ENCODE measurements at places on chromosomes 1 and 21. TPM values are rescaled to one million over a fixed set of nuclear protein-coding genes. Genes with fewer than 3 reads are reported as not detected.

The LCK gene
- total RNA-seq: not detected

The SELP gene
- total RNA-seq: not detected

The LCE3D gene
- total RNA-seq: 0.38 TPM

The ZSWIM5 gene
- under 0.01 TPM for total RNA-seq

The BSND gene
- total RNA-seq: not detected

The TNFRSF4 gene
- not detected for total RNA-seq

The CD101 gene
- total RNA-seq: 0.53 TPM

The RGS16 gene
- 3.7 TPM for total RNA-seq

The C4BPA gene
- not detected for total RNA-seq

The IL20 gene
- not detected for total RNA-seq

The RUNX3 gene
- 0.26 TPM for total RNA-seq

The ZP4 gene
- not detected for total RNA-seq

The IVNS1ABP gene
- 72.7 TPM for total RNA-seq

The ISG15 gene
- total RNA-seq: 25.7 TPM
